Activated CD4-positive, alpha-beta T cell treated with anti-CD3 and anti-CD28 coated beads, Interleukin-2, Interleukin-4, amounts not matched to agents 100 ng/mL and 50 ng/mL, durations not matched to agents 16 hours and 8 hours (primary cell): ENCODE measurements at places on chromosomes 5 and 9.

GRCh38 chr5:16855485-16855884, 80.6 kb downstream of the MYO10 start:
- no peak for DNase-seq

DNA sequence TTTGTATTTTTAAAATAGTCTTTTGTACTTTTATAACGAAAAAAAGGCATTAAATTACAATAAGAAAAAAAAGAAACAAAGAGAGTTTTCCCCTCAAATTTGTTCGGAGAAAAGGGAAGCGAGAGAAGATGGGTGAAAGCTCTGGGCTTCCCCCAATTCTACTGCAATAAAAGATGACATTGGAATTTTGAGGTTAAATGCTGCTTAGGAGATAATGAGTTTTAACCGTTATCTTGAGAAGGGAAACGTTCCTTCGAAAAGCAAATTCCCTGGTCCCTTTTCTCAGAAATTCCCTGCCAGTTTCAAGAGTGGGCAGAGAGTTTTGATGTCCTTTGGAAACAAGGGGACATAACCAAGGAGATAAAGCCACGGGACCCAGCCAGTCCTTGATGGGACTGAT, 18.4 kb upstream of the ERGIC1 start:
- DNase-seq: no peak

- DNase-seq: peak; percentile 53
Measured at GRCh38 chr5:119274030-119274766, 81.6 kb upstream of the TNFAIP8 start.

DNA sequence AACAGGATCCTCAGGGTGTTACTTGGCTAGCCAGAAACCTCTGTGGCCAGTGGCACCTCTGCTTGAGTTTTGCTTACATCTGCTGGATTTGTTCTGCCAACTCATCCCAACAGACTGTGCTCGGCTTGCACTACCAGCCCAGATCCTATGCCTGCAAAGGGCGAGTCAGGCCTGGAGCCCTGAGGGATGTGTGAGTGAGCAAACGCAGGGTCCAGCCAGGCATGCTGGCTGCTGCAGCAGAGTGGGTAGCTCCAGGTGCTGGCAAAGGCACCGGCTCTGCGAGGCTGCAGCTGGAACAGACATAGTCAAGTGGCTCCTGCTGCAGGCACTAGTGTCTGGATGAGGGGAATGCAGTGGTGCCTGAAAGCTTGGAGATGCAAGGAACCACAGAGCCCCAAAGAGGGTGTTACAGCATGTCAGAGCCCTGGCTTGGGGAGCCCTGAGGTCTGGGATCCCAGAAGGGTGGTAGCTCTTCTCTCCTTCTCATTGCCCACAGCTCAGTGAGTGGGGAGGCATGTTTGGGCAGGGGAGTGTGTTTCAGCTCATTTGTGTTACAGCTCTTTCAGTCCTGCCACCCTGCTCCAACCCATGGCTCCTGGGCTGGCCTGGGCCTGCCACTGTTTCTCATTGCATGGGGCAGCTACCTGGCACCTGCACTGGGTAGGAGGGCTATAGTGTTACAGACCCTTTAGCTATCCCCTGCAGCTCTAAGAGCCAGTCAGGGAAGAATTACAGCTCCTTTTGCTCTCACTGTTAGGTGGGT, 332.6 kb downstream of the TAF11L14 start:
- DNase-seq: no peak

GRCh38 chr5:114238771-114239313, 123.0 kb upstream of the KCNN2 start:
- DNase-seq: no peak

DNA sequence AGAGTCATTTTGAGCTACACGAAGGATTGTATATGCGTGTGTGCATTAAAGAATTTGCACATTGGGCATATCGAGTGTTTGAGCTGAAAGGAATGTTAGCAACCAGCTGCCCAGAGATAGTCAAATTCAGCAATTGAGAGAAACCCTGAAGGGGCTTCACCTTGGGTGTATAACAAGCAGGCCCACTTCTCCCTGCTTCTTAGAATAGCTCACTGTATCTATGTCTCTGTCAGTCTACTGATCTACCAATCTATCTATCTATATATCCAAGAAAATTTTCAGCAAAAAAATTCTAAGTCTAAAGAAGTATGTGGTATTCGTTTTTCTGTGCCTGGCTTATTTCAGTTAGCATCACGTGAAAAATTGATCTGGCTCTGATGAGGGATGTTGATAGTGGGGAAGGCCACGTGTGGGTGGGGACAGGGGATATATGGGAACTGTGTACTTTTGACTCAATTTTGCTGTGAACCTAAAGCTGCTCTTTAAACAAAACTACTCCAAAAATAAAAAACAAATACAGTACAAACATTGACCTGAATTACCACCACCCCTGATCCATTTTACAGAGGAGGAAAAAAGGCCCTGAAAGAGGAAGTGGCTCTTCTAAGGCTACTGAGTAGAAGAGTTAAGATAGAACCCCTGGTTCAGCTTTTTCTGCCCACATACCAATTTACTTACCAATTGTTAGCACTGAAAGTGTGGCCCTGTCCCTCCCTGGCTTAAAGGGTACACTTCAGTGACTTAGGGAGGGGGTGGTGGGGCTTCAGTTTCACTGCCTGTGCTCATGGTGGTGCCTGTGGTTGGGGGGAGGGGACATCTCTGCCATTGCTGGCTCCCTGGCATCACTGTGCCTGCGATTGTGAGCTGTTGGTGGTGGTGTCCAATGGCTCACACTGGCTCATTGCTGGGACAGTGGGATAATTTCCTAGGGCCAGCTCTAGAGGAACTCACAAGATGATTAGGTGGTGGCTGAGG, 141.8 kb downstream of the DOCK2 start:
- no peak for DNase-seq

- peak; percentile 55 for DNase-seq
Measured at GRCh38 chr9:132169672-132170392, 8.0 kb downstream of the NTNG2 start.

- no peak for DNase-seq
Measured at GRCh38 chr9:77663754-77664153, 15.6 kb upstream of the GNA14 start.
